Activated naive CD4-positive, alpha-beta T cell (primary cell): ENCODE measurements at places on chromosomes 3 and 15.

- no peak for DNase-seq
These were observed 16.7 kb downstream of the SMAD3 start for GRCh38 chr15:67082007-67082536.

- no peak for DNase-seq
These were observed 321.9 kb upstream of the RASGRP1 start for GRCh38 chr15:38886315-38887163.

- no peak for DNase-seq
These were observed 157.7 kb upstream of the FAM3D start for GRCh38 chr3:58824285-58824684.

- DNase-seq, result no peak
These were observed 30.2 kb downstream of the IFT80 start for GRCh38 chr3:160368804-160369203.

GRCh38 chr3:101970905-101971304 is 121.6 kb downstream of the NFKBIZ start:
- no peak for DNase-seq
